Putamen (tissue), 1 donor: ENCODE measurements at places on chromosomes 11 and 22.

- no peak for DNase-seq
These were observed 71.0 kb upstream of the TP53I11 start for GRCh38 chr11:45021692-45022141.

DNA sequence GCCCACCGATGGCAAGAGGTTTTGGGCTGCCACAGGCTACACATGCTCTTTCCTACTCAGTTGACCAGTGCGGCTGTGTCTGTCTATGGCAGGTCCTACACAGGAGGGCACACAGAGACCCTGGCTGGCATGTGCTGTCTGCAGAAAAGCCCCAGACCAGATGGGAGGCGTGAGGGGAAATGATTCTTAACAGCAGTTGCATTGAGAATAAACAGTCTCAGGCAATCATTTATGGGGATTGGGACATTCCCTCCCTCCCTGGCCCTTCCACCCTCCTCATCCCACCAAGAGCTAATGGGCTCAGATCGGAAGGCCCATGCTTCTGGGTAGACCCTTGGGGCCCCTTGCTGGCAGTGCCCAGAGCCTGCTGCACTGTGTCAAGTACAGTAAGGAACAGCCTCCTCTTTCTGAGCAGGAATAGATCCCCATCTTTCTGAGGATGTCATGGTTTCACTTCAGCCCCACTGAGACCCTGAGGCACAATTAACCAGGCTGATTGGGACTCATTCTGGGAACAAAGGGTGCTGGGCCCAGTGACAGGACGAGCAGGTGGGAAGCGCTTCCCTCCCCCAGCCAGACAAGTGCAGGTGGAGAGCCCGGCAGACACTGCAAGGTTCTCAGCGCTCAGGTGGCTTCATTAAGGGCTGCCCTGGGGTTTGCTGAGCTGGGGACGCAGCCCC, 28.3 kb downstream of the TSPAN18 start:
- no peak for DNase-seq

DNA sequence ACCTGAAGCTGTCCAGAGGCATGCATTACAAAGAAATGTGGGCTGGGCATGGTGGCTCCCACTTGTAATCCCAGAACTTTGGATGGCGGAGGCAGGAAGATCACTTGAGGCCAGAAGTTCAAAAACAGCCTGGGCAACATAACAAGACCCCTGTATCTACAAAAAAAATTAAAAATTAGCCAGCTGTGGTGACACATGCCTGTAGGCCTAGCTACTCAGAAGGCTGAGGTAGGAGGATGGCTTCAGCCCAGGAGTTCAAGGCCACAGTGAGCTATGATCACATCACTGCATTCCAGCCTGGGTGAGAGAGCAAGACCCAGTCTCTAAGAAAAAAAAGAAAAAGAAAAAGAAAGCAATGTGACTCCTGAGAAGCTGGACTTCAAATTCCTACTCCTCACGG, 138.5 kb upstream of the HSD17B12 start:
- no peak for DNase-seq

DNA sequence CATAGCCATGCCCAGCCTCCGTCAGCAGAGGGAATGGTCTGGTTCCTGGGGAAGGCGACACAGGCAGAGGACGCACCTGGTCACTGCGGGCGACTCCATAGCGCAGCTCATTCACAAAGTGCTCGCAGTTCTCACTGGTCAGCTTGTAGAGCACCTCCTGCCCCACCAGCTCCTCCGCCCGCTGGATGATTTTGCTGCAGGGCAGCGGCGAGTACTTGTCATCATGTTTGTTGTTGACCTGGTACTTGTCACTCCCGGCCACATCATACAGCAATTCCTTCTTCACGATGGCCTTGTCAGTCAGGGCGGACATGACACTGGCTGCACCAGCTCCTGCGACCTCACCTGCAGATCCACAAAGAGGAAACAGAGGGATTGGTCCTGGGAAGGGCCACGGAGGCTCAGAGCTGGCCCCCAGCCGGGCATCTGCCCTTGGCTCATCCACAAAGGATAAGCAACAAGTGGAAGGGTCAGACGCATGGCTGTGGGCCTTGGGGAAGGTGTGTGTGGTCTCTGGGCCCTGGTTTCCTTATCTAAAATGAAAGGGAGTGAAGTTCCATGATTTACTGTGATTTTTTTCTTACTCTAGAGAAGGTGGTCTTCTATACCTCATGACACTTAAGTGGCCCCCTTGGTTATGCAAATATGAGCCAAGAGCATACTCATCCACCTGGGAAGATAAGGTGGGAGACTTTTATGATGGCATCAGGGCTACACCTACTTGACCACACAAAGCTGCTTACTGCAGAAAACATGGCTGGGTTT, 24.0 kb downstream of the PLAAT3 start:
- no peak for DNase-seq

GRCh38 chr11:75626889-75627529, 41.8 kb downstream of the MAP6 start:
- DNase-seq = no peak

- DNase-seq = no peak
These were observed 389 bp downstream of the MICALL1 start for GRCh38 chr22:37906364-37907008.

GRCh38 chr22:43639228-43639948, 172.7 kb downstream of the EFCAB6 start:
- no peak for DNase-seq

GRCh38 chr11:10326012-10326964, 21.4 kb downstream of the ADM start:
- no peak for DNase-seq

DNA sequence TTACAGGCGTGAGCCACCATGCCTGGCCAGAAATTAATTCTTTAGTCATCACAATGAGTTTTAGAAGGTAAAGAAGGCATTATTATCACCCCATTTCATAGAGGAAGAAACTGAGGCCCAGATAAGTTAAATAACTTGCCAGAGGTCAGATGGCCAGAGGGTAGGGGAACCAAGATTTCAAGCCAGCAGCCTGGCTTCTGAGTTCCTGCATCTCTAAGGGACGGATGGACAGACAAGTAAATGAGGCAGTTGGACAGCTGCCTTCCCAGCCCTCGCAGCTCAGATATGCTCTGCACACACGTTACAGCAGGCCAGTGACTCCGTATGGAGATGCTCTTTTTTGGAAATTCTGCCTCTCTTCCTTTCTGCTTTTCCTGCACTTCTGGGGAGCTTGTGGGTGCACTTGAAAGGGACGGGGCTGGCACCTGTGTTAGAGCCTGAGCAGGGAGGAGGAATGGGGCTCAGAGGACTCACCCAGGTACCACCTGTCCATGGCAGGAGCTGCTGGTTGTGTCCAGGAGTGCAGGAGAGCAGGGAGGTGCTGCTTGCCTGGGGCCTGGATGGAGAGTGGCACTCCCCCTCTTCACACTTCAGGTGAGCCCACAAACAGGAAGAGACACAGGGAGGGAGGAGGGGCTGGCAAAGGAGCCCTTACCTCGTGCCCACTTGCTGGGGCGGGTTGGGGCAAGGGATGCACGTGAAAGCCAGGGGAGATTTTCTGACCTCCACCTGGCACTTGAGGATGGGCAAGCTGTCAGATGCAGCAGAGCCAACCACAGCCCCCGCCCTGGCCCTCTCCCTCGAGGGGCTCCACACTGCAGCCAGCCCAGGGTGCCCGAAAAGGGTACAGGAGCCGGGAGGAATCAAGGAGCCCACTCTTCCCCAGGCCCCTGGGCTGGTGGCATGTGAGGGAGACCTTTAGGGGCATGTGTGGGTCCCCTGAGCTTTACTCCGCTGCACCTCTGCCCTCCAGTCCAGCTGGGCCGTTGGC, 3.3 kb upstream of the FXYD2 start:
- DNase-seq = no peak

DNA sequence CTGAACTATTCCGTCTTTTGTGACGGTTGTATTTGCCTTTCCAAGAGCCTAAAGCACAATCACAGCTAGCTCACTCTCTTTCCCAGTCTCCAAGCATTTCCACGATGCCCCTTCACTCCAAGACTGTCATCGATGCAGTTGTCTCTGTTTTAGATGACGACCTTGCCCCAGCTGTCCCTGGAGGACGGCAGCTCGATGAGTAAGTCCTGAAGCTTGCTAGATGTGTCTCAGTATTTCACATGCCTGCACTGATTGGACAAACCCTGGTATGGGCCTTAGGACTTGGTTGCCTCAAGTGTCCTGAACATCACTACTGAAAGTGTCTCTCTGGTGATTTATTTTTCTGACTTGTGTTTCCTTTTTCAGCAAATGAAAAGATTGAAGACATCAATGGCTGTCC, 129.9 kb downstream of the NAV2 start:
- no peak for DNase-seq

- no peak for DNase-seq
These were observed 20.9 kb downstream of the MICALL1 start for GRCh38 chr22:37926771-37927636.
